Left colon (tissue), 2 donors: ENCODE measurements at places on chromosomes 1 and 21.
A peak's percentile ranks its signal among the peaks of the same experiment; 100 is the strongest.

DNA sequence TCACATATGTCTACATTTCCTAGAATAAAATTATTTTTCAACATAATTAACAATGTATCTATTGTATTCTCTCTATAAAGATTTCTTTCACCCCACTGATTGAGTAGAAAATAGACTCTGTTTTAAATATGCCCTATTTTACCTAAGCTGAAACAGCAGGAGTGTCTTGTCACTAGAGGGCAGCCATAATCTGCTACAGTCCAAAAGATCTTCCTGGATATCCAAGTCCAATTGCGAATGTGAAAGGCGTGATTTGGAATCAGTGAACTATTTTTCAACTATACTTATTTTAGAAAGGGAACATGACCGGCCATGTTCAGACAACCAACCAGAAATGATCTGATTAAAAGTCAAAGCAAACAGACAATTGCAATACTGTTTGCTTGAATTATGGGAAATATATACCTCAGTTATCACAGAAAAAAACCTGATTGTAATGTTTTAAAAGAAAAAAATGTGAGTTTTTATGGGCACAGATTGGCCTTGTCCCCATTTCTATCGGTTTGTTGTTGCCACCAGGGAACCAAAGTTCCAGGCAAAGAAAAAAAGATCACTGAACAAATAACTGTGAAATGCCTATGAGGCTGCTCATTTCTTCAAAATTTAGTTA lies 1211.0 kb upstream of the ADGRL4 start:
- DNase-seq: no peak

GRCh38 chr1:199109160-199109559 lies 470.3 kb downstream of the PTPRC start:
- no peak for DNase-seq

DNA sequence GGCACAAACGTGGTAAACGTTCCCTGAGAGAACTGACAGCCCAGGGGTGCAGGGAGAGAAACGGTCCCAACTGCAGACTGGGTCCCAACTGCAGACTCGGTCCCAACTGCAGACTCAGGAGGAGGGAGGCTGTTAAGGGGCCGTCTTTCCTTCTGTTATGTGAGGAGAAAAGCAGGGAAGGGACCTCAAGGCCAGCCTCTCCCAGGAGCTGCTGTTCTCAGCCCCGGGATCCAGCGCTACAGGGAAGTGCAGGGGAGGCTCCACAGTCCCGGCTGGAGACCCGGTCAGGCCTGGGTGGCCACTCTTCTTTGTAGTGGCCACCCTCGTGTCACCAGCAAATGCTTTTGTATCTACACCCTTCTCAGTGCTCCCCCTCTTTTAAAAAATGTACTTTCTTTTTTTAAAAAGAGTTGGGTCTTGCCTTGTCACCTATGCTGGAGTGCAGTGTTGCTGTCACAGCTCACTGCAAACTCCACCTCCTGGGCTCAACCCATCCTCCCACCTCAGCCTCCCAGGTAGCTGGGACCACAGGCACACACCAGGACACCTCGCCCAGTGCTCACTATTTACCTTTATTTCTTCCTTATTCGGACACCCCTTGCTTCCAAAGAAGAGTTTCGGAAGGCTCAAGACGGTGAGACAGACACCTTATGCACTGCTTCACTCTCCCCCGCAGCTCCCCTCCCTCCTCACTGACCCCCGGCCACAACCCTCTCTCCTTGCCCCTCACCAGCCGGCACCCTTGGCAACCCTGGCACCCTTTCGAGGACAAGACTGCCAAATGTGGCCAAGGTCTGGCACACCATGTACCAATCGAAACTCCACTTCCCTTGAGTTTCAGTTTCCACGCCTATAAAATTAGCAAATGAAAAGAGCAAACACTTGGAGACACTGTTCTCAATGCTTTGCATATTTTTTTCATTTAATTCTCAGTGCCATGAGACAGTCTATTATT lies 21.8 kb downstream of the CAPN2 start:
- no peak for DNase-seq

- no peak for DNase-seq
These were observed 312.0 kb upstream of the TMPRSS15 start for GRCh38 chr21:18715606-18716005.

- DNase-seq: peak; percentile 18
These were observed 9.6 kb downstream of the WRAP73 start for GRCh38 chr1:3640121-3640837.

DNA sequence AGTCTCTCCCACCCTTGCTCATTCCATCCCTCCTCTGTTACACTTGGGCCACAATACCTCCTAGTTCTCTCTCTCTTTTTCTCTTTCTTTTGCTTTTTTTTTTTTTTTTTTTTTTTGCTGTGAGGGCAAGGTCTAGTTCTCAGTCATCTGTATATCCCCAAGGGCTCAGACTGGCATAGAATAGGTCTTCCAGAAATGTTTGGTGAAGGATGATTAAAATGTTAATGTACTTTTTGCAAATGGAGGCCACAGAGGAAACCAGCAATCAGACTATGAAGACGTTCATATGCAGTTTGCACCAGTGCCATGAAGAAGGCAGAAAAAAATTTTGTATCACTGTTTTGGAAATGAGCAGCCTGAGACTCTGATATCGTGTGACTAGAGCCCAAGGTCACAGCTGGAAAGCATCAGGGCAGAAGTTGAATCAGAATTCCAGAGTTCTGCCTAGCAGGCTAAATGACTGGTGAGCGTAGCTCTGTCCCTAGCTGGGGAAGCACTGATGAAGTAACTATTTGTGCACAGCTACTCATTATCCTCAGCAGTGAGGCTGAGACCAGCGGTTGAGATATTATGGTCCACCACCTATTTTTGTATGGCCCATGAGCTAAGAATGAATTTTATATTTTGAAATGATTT lies 186.5 kb downstream of the TGFBR3 start:
- DNase-seq: no peak

- DNase-seq: no peak
These were observed 36.8 kb downstream of the RAB3GAP2 start for GRCh38 chr1:220235462-220235861.

- DNase-seq: peak; percentile 95
These were observed 149.2 kb upstream of the JUN start for GRCh38 chr1:58932859-58933598.

- no peak for DNase-seq
These were observed 243 bp downstream of the ADAM15 start for GRCh38 chr1:155051342-155051776.

- DNase-seq: no peak
These were observed 124.6 kb downstream of the BACH1 start for GRCh38 chr21:29423099-29423870.

DNA sequence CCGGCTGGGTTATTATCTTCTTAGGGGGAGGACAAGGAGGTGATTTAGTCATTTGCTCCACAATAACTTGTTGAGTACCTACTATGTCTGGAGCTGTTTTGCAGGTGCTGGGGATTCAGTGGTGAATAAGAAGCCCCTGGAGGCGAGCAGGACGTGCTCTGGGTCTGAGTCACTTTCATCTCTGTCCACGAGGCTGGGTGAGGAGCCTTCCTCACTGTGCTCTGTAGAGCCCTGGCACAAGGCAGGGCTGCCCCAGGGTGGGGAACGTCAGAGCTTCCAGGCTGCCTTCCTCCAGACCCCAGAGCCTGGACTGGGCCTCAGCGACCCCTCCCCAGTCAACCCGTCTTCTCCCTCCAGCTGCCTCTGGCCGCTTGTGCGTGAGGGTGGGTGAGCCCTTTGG lies 2.5 kb upstream of the PADI6 start:
- DNase-seq: no peak

DNA sequence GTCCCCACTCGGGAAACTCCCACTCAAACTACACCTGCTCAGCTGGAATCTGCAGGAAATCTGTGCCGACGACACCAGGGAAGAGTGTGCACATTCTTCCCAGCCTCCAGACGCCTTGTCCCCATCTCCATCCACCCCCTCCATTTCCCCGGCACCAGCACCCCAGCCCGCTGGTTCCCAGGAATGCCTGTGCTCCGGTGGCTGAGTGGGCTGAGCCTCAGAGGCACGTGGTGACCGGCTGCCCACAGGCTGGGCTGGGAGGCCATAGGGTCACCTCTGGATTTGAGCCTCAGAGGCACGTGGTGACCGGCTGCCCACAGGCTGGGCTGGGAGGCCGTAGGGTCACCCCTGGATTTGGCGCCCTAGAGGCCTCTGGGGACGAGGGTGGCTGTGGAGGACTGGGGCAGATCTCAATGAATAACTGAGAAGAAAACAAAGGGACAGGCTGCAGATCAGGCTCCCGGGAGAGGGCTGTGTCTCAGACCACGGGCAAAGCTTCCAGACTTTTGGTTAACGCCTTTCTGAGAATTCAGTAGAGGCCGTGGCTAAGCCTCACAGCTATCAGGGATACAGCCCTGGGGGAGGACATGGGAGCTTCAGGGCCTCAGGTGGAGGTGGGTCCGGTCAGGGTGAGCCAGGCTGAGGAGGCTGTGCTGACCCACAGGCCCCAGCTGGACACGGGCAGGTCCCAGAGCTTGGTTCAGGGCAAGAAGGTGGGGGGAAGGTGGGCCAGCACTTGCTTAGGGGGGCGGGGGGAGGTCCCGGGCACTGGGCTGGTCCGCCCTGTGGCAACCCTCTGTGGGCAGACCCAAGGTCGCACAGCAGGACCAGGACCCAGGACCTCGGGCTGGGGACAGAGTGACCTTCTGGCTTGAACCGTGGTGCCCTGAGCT lies 17.3 kb upstream of the TTLL10 start:
- no peak for DNase-seq

GRCh38 chr1:146010126-146010738 lies 11.3 kb downstream of the HJV start:
- DNase-seq: no peak

DNA sequence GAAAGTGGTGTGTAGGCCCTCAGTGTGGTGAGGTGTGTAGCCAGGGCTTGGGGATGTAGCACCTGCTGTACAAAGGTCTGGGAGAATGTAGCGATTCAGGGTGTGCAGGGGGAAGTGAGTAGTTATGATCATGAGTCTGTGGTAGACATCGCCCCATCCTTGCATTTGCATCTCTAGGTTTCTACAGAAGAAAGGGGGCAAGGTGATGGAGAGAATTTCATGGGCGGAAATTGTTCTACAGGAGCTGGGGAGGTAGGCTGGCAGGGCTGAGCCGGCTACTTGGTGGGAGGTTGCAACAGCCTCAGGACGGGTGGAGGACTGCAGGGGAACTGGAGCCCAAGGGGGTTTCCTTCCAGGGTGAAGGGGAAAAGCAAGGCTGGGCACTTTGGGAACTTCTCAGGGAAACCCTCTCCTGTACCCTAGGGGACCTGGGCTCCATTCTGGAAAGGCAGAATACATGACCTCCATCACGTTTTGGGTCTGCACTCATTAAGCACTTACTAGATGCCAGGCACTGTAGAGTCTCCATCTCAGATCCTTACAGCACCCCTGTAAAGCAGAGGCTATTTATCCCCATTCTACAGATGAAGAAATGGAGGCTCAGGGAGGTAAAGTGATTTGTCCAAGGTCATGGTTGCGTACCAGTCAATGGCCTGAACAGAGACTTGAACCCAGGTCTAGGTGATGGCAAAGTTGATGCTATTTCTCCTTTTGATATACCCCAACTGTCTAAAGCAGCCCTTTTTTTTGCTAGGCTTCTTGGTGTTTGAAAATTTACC lies 14.5 kb upstream of the TNFRSF1B start:
- DNase-seq: no peak

GRCh38 chr1:168736520-168736919 lies 7.5 kb upstream of the DPT start:
- no peak for DNase-seq

GRCh38 chr1:179958359-179958758 lies 3.7 kb downstream of the CEP350 start:
- DNase-seq: no peak

GRCh38 chr1:77834771-77835334 lies 53.6 kb upstream of the NEXN start:
- peak; percentile 44 for DNase-seq

DNA sequence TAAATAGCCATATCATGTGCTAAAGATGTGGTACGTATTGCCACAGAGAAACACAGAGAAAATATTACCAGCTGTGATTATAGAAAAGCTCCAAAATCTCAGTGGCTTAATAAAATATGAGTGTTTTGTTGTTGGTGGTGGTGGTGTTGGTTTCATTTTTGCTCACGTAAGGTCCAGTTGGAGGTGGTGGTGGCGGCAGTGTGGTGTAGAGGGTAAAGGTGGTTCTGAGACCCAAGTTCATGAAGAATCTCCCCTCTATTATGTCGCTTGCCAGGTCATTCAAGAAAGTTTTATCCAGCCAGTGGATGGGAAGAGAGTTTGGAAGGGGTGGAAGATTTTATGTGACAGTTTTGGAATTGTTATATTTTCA lies 217.6 kb upstream of the SAMSN1 start:
- DNase-seq: no peak

GRCh38 chr21:17053321-17053720 lies 459.5 kb upstream of the CXADR start:
- DNase-seq: no peak

GRCh38 chr1:205286335-205286950 lies 35.1 kb downstream of the NUAK2 start:
- no peak for DNase-seq

- DNase-seq: no peak
These were observed 38.8 kb downstream of the RCAN1 start for GRCh38 chr21:34576041-34576511.

GRCh38 chr21:44064852-44065403 lies 42.3 kb upstream of the PWP2 start:
- DNase-seq: no peak

DNA sequence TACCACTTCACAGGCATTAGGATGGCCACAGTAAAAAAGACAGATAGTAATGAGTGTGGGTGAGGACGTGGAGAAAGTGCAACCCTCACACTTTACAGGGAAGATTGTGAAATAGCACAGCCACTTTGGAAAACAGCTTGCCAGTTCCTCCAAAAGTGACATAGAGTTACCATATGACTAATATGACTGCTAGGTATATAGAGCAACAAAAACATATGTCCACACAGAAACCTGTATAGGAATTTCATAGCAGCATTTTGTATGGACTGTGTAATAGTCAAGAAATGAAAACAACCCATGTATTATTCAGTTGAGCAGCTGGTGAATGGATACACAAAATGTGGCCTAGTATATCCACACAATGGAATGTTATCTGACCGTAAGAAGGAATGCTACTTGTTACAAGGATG lies 30.4 kb upstream of the LBR start:
- no peak for DNase-seq
